ENCODE measurements at places on chromosomes 7 and 10.

DNA sequence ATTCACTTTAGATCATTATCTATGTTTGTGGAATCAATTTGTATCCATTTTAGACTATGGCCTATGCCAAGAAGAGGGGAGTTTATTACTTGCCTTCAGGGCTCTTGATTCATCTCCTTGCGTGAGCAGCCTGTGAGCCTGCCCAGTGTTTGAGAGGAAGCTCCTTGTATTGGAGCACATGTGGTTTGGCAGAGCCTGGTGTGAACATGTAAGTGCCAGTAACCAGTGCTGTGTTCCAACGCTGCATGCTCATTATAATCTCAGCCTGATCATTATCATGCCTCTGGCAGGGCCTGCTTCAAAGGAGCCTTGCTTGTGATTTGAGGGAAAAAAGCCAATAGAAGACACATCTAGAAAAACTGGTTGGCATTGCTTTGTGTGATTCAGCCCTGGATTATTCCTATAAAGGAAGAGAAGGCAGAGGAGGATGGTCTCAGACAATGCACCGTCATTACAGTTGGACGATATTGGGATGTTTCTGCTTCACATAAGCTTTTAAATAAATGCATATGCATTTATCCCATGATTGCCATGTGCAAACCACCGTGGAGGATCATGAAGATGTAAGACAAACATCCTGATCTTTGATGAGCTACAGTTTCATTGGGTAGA, 203.4 kb upstream of the AHR start:
- no peak for DNase-seq

DNA sequence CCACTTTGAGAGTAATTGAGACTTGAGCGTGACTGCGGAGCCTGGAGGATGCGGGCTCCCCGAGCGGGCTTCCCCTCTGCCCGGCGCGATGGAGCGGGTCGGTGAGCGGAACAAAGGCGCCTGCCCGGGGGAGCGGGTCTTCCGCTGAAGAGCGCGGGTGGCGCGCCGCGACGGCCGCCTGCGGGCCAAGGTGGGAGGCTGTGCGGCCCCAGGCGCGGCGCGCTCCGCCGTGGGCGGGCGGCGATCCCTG, at the start of gene GALNT17:
Gene GALNT17 (plus strand): TSS at position 18 of the 250 bp plus-strand sequence.
- DNase-seq: no peak

GRCh38 chr10:22436526-22436892, 91.2 kb downstream of the SPAG6 start:
- no peak for DNase-seq

- no peak for DNase-seq
Observed at GRCh38 chr7:32088451-32088881, 18.3 kb upstream of the PDE1C start.

DNA sequence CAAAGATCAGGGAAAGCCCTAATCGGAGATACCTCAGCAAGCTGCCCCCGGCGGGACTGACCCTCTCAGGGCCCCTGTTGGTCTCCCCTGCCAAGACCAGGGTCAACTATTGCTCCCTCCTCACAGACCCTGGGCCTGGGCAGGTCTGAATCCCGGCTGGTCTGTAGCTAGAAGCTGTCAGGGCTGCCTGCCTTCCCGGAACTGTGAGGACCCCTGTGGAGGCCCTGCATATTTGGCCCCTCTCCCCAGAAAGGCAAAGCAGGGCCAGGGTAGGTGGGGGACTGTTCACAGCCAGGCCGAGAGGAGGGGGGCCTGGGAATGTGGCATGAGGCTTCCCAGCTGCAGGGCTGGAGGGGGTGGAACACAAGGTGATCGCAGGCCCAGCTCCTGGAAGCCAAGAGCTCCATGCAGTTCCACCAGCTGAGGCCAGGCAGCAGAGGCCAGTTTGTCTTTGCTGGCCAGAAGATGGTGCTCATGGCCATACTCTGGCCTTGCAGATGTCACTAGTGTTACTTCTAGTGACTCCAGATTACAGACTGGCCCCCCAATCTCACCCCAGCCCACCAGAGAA, 24.1 kb downstream of the TBATA start:
- no peak for DNase-seq

DNA sequence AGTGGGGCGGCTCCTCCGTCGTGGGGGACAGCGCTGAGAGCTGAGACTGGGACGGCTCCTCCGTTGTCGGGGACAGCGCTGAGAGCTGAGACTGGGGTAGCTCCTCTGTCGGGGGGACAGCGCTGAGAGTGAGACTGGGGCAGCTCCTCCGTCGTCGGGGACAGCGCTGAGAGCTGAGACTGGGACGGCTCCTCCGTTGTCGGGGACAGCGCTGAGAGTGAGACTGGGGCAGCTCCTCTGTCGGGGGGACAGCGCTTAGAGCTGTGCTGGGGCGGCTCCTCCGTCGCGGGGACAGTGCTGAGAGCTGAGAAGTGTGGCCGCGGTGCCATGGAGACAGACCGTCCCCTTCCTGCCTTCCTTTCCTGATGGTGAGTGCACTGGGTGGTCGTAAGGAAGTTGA, 136.4 kb downstream of the DYNC2I1 start:
- DNase-seq: no peak

DNA sequence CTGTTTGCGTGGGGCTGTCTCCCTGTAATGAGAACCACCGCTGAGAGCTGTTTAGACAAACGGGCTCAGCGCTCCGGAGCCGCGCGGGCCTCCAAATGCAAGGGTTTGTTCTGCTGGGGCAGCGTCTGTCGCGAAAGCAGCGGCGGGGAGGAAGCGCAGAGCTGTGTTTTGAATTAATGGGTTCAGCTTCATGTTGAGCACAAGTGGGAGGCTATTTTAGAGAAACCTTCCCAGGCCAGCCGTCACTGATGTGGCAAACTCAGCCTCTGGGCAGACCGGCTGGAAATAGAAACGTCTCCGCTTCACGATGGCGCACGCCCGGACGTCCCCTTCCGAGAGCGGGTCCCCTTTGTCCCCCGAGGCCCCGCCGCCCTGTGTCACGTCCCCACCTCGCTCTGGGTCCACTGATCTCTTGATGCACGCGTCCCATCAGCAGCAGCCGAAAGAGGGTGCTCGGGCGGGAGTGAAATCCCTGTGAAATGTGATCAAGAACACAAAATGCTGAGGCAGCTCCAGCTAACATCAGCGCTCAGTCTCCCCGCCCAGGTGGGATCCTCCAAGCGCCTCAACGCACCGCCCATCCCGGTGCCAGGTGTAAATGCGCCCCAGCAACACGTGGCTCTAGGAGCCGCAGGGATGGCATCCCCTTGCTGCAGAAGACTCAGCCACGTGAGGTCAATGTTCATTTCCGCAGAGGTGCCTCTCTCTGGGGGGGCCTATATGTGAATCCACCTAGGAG, 44.9 kb downstream of the BAMBI start:
- no peak for DNase-seq

DNA sequence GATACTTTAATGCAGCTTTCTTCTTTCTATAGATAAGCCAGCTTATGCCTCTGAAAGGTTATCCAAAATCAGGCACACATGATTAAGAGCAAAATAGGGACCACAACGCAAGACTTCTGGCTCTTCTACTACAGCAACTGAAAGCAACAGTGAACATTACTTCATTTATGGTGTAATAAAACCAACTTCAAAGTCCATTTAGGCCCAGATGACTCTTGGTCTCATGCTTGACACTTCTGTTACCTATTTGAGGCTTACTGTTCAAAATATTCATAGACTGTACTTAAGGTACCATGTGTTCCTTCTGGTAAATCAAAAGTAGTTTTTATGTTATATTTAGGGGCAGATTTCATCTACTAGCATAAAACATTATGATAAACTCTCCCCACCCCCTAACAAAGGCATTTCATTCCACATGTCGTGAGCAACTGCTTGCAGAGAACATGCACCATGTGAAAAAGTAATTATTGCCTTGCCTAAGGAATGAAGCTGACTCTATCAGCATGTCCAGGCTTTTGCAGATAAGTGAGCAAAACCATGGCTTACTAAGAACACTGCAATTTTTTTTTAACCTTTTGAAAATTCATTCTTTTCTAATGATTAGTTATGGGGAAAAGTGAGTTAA, 154.9 kb upstream of the ITGB1 start:
- no peak for DNase-seq

GRCh38 chr7:23357190-23358093, 58.3 kb downstream of the MALSU1 start:
- DNase-seq: no peak

- DNase-seq: no peak
Observed at GRCh38 chr10:124825702-124826101, 24.1 kb downstream of the ABRAXAS2 start.

GRCh38 chr10:74027702-74028101, 29.8 kb downstream of the VCL start:
- no peak for DNase-seq

GRCh38 chr10:10364902-10365301, 652.8 kb upstream of the CELF2 start:
- DNase-seq: no peak

DNA sequence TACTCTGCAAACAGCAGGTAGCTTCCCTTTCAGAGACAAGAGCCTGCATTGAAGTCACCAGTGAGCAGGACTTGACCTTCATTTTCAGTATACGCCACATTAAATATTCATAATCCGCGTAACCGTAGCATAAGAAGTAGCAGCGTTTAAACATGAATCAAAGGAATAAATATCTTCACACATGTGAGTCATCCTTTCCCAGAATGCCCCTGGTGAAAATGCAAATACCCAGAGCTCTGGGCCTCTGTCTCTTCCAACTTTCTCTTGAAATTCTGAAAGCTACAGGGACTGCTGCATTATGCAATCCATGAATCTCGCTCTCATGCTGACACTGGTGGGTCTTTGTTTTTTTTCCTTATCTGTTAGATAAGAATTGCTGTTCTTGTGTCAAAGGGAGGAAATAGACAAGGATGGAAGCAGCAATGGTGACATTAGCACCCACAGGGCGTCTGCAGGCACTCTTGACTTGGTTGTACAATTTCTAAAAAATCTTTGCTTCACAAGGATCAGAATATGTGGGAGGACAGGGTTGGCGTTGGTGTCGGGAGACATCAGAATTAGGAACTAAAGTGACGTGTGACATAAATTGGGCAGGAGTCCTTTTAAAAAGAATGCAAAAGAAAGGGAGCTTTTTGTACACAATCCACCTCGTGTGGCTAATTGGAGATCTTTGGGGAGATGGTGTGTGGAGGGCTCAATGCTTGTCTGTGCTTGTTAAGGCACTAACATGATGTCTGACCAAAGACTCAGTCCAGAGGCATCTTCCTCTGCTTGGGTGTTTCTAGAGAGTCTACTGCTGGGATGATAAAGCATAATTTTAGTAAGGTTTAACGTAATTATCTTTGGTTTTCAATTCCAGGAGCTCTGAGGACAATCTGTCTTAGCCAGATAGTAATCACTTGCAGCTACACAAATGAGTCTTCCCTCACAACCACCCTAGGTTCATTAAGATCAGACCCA, 390.3 kb downstream of the KCNMA1 start:
- no peak for DNase-seq

DNA sequence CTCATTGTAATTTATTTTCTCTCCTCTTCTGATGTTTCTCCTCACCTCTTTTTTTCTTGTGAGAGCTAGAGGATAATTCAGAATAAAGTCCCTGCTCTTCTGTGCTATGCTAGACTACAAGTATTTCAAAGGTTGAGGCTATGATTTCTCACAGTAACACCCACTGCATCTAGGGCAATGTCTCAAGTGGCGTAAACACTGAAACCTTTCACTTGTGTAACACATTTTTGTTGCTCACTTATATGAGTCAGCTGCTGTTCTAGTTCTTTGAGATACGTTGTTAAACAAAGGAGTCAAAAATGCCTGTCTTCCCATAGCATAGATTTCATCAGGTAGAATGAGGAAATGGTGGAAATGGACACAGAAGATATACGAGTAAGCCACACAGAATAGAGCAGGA, 305.1 kb upstream of the PITRM1 start:
- no peak for DNase-seq

DNA sequence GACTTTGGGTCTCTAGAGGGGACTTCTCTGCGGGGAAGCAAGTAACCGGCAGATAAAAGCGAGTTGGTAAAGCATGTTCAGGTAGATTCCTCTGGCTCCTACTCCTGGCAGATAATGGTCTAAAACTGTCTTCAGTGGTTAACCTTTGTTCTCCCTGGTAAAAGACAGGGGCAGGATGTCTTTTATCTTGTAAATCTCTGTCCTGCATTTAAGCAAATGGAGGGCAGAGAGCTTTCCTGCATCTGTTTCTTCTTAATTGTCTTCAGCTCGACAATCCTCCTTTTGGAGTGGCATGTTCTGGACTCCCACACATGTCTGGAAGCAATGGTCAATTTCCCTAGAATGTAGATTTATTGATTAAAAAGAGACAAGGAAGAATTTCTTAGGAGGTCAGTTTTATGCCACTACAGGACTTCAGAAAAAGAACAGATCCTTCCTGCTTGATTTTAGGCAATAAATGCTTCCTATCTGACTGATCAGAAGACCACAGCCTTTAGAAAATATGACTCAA, 16.6 kb downstream of the C7orf33 start:
- DNase-seq: no peak

- DNase-seq: no peak
Observed at GRCh38 chr10:79155301-79156081, 86.7 kb downstream of the ZMIZ1 start.

DNA sequence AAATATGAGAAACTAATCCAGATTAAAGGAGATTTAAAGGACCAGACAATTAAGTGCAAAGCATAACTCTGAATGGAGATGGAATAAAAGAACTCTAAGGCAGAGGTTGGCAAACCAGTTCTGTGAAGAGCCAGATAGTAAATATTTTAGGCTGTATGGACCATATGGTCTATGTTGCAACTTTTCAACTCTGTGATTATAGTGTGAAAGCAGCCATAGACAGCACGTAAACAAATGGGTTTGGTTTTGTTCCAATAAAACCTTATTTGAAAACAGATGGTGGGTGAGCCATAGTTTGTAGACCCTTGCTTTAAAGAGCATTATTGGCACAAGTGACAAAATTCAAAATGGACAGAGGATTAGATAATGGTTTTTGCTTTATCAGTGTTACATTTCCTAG, 884.1 kb downstream of the CCSER2 start:
- no peak for DNase-seq

DNA sequence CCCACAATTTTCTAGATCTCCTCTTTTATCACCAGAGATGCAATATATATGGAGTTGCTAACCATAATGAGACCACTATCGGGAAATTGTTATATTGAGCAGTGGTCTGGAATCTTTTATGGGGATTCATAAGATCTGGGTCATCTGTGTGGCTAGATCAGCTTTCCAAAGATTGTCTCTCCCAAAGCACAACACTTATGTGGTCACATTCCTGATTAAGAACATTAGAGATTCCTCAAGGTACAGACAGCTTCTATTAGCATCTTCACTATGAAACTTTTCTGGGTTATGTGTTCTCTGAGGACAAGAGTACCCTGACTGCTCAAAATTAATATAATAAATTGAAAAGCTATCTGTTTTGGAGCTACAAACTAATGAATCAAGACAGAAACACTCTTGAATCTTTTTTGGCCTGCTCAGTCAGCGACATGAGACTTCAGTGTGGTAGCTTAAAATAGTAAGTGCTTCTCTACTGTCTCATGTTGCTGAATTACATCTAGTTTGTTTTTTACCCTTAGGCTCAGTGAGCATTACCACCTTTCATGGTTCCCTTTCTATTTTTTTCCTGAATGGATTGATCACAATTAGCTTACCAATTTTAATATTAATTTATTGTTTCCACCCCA, 42.6 kb upstream of the STRIP2 start:
- no peak for DNase-seq

GRCh38 chr7:97499204-97499603, 232.7 kb upstream of the TAC1 start:
- DNase-seq: peak; percentile 2

GRCh38 chr7:25844102-25844870, 307.7 kb upstream of the NFE2L3 start:
- no peak for DNase-seq

- no peak for DNase-seq
Observed at GRCh38 chr7:24821754-24822054, 64.4 kb upstream of the GSDME start.
